Stimulated activated CD8-positive, alpha-beta memory T cell treated with anti-CD3 and anti-CD28 coated beads, Interleukin-7, amount 100 ng/mL, for 1 hour (primary cell): ENCODE measurements at places on chromosomes 1 and 21.

GRCh38 chr1:167588361-167588760, 34.8 kb upstream of the CREG1 start:
- no peak for DNase-seq

DNA sequence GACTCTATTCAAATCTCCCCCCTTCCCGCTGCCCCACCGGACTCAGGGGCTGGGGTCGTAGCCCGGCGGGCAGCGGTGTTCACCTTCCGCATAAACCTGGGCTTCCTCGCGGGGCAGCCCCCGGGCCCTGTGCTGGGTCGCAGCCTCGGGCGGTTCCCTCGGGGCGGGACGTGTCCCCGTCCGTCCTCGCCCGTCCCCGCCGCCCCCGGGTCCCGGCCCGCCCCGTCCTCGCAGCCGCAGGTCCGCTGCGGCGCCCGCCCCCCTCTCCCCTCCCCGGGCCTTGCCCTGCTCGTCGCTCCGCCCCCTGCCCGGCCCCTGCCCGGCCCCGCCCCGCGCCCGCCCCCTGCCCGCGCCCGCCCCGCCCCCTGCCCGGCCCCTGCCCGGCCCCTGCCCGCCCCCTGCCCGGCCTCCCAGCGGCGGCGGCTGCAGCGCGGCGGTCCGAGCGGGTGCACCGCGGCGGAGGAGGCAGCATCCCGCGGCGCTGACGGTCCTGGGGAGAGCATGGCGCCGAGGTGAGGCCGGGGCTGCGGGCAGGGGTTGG, at the start of gene COL18A1:
COL18A1 (plus strand) TSS at position 436 of the 541 bp plus-strand sequence; CDS start at position 502, 66 bp downstream.
- DNase-seq = no peak

- DNase-seq = no peak
These were observed 6.0 kb downstream of the STYXL2 start for GRCh38 chr1:167099851-167100250.

DNA sequence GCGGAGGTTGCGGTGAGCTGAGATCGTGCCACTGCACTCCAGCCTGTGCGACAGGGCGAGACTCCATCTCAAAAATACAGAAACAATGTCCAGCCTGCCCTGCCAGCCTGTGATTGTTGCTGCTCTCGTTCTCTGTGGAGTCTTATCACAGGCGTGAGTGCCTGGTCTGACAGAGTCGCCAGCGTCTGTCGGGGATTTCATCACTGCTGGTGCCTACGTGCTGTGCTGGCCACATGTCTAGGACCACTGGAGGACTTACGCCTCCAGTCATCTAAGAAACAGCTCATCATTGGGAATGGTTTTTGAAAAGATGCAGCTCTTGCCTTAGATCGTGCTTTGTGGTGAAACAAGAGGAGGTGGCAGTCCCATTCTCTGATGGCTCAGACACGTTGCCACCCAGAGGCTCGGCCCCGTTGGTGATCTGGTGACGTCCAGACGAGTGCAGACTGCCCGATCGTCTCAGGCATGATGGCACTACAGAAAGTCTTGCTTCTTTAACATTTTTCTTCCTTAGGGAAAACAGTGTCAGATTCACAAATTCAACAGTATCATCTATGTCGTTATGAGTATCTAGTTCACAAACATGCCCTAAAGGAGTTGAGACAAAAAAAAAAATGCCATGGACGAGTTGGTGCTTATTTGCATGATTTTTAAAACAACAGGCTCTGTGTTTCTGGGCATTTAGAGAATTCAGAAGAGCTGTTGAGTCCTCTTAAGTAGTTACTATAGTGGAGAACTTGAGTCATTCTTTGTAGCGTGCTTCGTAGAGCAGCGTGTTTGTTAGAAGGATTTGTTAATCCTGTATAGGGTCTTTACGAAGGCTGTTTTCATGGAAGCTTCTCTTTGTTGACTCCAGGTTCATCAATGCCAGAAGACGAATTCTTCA, 47.5 kb downstream of the CBS start:
- no peak for DNase-seq

DNA sequence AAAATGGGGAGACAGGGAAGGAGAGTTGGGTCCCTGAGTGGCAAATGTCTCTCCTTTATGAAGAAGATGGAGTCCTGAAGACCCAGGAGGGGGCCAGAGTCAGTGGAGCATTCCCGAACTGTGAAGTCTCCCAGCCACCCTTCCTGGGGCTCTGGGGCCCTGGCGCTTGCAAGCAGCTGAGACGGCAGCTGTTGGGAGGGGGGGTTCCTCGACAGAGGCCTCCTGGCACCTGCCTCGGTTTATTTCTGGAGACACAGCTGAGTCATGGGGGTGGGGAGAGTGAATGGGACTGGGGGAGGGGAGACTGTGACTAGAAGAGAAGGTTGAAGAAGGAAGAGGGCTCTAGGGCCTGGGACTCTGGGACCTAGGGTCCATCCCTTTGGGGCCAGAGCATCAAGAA, 14.0 kb downstream of the NES start:
- DNase-seq = no peak

- DNase-seq = no peak
These were observed 1.3 kb downstream of the TINAGL1 start for GRCh38 chr1:31577515-31578192.

DNA sequence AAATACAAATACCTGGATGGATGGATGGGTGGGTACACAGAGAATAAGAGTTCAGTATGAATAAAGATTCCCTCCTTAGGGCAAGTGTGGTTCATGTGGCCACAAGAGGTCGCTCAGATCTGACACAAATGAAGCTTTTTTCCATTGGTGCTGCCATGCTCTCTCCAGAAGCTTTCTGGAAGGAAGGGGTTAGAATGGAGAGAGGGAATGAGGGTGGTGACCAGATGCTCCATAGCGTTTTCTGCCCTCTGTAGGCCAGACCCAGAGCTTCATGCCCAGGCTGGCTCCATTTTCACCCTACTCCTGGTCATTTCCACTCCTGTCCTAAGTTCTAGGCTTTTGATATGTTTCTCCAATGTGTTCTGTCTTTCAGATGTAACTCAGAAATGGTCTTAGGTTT, 3.3 kb upstream of the FCRL6 start:
- DNase-seq = no peak

GRCh38 chr1:106768501-106768900, 288.0 kb upstream of the PRMT6 start:
- DNase-seq = no peak

DNA sequence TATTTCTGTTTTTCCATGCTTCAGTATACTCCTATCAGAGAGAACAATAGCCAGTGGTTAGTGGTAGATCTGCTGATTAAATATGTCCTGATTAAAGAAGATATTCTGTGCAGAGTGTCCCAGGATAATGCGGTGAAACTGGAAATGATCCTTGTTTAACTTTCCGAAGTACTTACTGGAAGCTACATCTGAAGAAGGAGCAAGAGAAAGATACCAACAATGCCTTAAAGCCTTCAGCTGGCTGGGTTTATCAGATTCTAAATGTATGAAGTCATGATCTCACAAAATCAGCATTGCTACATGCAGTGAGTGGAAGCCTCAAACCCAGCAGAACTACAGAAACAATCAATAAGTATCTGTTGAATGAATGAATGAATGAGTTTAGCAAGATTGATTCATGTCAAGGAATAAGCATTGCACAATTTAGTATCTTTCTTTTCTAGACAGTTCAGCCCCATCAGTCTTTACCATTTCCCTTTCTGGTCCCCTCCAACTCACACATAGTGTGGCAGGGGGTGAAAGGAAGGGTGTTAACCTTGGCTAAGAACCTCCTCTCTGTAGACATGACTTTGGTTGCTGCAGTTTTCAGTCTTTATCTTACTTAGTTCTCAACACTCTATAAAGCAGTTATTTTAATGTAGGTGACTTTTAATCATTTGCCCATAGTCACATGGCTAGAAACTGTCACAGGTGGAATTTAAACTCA, 24.7 kb upstream of the DNASE2B start:
- no peak for DNase-seq
